ENCODE measurements at places on chromosomes 6 and 20. TPM values are rescaled to one million over a fixed set of nuclear protein-coding genes. Genes with fewer than 3 reads are reported as not detected.

GRCh38 chr6:139174961-139175360 is 40.1 kb downstream of the HECA start:
- DNase-seq: no peak

- no peak for DNase-seq
Measured at GRCh38 chr6:157714153-157714490, 108.9 kb upstream of the SNX9 start.

GRCh38 chr6:109834131-109834530 is 143.0 kb downstream of the FIG4 start:
- DNase-seq: no peak

DNA sequence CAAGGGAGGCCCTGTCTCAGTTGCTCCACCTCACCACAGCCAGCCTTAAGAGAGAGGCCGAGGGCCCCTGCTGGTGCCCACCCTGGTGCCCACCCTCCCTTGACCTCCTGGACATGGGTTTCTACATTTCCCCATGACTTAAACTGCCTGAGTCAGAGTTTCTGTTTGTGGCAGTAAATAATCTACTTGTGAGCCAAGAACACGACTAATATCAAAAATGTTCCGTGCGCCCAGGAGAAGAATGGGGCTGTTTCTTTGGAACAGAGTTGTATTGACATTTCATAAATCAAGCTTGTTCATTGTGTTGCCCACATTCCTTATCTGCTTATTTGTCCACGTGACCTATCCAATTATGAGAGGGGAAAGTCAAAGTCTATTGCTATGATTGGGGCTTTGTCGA is 143.5 kb downstream of the ANKRD60 start:
- no peak for DNase-seq

DNA sequence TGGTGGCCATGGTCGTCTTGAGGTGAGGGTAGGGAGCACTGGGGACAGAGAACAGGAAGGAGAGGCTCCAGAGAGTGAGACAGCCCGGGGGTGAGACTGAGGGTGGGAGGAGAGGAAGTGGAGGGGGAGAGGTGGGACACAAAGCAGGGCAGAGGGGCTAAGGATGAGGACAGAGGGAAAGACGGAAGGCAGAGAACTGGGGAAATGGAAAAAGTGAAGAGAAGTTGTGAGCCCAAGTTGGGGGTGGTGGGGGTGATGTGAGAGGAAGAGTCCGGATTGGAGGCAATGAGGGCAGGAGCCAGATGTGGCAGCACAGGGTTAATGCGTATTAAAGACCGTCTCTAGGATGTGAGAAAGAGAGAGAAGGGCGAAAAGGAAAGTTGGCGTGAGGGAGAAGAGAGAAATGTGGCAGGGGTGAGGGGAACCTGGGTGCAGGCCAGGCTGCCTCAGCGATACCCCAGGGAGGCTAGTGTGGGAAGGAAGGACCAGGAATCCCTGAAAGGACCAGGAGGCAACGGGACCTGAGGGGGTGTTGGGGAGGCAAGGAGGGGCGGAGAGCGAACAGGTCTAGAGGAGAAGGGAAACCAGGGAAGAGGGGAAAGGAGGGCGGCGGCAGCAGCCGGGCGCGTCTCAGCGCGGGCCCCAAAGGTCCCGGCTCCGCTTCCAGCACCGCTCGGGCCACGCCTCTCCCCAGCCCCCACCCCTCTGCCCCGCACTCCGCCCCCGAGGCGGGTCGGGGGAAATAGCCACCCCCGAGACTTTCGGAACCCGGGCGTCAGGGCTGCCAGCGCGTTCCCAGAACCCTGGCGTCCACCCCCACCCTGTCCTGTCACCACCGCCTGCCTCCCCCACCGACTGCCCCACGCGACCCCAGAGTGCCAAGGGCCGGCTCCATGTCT is at the start of gene PPP1R18:
Gene PPP1R18, minus strand, starts transcription at position 637 of the 899 bp plus-strand sequence. Its CDS starts 627 bp downstream, at position 10.
- DNase-seq: no peak

- no peak for DNase-seq
Measured at GRCh38 chr20:16017656-16018055, 555.6 kb downstream of the KIF16B start.

- DNase-seq: no peak
Measured at GRCh38 chr6:158113802-158114201, 54.3 kb downstream of the SERAC1 start.

- no peak for DNase-seq
Measured at GRCh38 chr20:25706793-25707192, 10.1 kb upstream of the ZNF337 start.

DNA sequence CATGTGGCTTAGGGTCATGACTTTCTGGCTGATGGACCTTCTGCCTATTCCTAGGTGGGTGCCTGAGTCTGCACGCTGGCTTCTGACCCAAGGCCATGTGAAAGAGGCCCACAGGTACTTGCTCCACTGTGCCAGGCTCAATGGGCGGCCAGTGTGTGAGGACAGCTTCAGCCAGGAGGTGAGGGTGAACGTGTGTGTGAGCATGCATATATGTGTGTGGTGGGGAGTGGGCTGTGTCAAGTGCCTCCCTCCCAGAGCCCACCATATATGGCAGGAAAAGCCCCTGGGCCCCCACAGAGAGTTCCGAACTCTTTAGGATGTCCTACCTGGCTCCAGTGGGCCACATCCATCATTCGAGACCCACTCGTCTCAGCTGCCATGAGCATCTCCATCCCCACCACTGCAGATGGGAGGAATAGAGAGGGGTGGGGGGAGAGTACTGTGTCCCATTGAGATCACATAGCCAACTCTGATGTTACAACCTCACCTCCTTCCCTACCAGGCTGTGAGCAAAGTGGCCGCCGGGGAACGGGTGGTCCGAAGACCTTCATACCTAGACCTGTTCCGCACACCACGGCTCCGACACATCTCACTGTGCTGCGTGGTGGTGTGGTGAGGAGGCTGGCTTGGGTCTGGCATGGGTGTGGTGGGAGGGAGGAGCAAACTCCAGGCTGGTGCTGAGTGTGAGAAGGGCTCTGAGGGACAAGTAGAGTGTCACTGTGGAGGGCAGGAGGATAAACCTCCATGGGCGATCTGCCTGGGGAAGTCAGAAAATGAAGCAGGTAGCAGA is 3.2 kb downstream of the SLC22A7 start:
- no peak for DNase-seq

- DNase-seq: no peak
Measured at GRCh38 chr20:58787211-58788005, 63.3 kb downstream of the GNAS-AS1 start.

- DNase-seq: no peak
Measured at GRCh38 chr6:20838113-20838512, 303.9 kb downstream of the CDKAL1 start.

DNA sequence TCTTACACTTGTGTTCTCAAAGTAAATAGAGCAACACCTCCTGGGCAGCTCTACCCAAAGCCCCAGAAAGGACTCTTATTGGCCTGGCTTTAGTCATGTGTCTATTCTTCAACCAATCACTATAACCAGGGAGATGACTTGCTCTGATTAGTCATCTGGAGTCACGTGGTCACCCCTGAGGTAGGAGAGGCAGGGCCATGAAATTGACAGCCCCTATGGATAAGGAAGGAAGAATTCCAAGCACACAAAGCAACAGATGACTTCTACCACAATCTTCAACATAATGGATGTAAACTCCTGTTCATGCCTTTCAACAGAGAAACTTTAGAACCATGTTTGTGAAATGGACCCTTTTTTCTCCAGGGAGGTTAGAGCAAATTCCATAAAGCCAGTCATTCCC is 24.6 kb upstream of the EYA2 start:
- DNase-seq: no peak

- no peak for DNase-seq
Measured at GRCh38 chr6:678520-678919, 14.4 kb downstream of the EXOC2 start.

DNA sequence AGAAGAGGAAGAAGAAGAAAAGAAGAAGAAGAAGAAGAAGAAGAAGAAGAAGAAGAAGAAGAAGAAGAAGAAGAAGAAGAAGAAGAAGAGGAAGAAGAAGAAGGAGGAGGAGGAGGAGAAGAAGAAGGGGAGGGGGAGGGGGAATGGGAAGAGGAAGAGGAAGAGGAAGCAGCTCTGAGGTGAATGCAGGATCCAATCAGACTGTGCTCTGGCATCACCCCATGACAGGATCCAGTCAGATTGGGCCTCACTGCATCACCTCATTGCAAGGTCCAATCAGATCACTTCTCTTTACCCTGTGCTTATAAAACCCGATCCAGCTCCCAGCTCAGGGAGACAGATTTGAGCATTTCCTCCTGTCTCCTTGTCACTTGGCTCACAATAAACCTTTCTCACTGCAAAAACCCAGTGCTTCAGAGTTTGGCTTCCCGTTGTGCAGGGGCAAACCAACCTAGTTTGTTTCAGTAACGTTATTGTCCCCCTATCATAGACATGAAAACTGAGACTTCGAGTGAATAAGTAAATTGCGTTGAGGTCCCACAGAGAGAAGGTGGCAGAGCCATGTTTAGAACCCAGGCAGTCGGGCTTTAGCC is 28.6 kb upstream of the YWHAB start:
- no peak for DNase-seq

DNA sequence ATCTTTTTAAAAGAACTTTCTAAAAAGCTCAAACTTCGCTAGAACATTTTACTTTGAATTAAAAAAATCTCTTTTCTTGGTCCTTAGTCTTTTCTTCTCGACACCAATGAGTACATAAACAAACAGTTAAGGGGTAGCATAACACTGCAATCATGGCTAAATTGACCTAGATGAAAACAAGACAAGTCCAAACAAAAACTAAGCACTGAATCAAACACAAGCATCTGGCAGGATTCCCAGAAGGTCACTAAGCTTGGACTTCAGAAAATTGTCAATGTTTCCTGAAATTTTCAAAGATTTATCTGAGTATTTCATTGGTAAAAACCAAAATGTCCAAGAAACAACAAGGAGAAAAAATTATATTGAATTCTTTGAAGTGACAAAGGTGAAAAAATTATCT is 5.0 kb downstream of the COL21A1 start:
- DNase-seq: no peak

GRCh38 chr6:163579880-163580295 is 165.4 kb downstream of the QKI start:
- no peak for DNase-seq

DNA sequence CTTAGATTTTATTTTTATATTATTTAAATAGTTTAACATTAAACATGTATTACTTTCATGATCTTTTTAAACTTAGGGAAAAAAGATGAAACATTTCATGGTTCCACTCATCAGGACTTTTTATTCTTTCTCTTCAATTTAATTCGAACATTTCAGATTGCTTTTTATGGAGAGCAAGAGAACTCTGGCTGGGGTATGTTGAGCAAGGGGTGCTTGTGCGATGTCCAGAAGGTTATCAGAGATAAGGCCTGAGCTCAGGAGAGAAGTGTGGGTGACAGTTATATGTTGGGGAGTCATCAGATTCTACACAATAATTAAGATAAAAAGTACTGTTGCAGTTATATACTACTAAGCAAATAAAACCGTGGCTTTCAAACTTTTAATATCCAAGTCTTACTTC is 37.5 kb downstream of the FKBP5 start:
- no peak for DNase-seq

DNA sequence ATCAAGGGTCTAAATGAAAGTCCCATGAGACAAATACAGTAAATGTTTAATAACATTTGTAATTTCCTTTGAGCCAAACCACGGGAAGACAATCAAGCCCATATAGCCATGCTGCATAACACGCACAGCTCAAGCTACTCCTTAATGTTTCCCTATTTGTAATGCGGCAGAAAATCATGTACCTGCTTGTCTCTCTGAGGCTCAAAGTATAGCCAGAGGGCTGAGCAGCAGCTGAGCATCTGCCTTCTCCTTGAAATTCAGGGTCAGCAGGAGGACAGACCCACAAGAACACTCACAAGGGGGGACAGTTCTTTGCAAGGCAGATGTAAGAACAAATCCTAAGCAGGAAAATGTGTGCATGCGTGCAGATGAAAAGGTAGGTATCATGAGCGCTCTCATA is 45.8 kb upstream of the JARID2 start:
- no peak for DNase-seq

DNA sequence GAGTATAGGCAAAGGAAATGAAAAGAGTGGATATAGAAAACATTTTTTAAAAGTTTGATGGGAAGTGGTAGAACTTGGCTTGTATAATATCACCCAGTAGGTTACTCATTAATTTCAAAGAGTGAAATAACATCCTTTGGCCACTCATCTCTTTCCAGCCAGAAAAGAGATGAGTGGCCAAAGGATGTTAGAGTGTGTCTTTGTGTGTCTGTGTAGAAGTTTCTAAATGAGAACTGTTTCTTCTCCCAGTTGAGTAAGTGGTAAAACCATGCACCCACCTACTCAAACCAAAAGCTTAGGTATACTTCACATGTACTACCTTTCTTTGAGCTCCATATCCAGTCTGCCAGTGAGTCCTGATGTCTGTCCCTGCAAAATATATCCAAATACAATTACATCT is 47.7 kb upstream of the TMEM244 start:
- no peak for DNase-seq

GRCh38 chr6:57275384-57275783 is 42.0 kb upstream of the PRIM2 start:
- no peak for DNase-seq

FAM209A gene
- 0.34 TPM for total RNA-seq

CCN6 gene
- total RNA-seq: not detected

GPLD1 gene
- total RNA-seq: 4.7 TPM

POLR1C gene
- total RNA-seq: 39.5 TPM

NQO2 gene
- total RNA-seq: 17.3 TPM

FILIP1 gene
- total RNA-seq: 11.3 TPM

CD109 gene
- 3.7 TPM for total RNA-seq

LY6G6F gene
- total RNA-seq: not detected

MPIG6B gene
- total RNA-seq: 0.33 TPM

Measured in mesothelial cell of epicardium (in vitro differentiated cells).